ENCODE measurements at places on chromosomes 12 and 14. TPM values are rescaled to one million over a fixed set of nuclear protein-coding genes. Genes with fewer than 3 reads are reported as not detected.

GRCh38 chr12:65818454-65819382 is 5.6 kb upstream of the HMGA2 start:
- no peak for DNase-seq

- no peak for DNase-seq
Observed at GRCh38 chr14:90573385-90574105, 176.7 kb downstream of the CALM1 start.

PAH gene
- total RNA-seq, result not detected

KRT75 gene
- 0.21 TPM for total RNA-seq

Measured in tongue (tissue), 3 donors.